Stimulated activated CD4-positive, alpha-beta T cell treated with anti-CD3 and anti-CD28 coated beads, TNF-alpha, amount 100 ng/mL, for 1 hour (primary cell): ENCODE measurements at places on chromosomes 6 and 20.
A peak's percentile ranks its signal among the peaks of the same experiment; 100 is the strongest.

GRCh38 chr6:52399511-52400312 lies 20.4 kb upstream of the EFHC1 start:
- no peak for DNase-seq

DNA sequence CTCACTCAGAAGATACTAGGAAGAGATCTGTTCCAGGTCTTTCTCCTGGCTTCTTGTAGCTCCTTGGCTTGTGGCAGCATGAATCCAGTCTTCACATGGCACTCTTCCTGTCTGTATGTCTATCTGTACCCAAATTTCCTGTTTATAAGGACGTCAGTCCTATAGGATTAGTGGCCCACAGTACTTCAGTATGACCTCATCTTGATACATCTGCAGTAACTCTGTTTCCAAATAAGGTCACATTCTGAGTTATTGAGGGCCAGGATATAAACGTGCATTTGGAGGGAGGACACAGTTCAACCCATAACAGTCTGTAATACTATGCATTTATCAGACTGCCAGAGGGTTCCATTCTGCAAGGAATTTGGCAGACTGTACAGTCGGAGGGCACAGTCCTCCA lies 57.6 kb upstream of the DYNLRB1 start:
- DNase-seq, result no peak

GRCh38 chr20:22324505-22324904 lies 259.9 kb downstream of the FOXA2 start:
- no peak for DNase-seq

GRCh38 chr20:58694241-58695083 lies 1.9 kb downstream of the NPEPL1 start:
- no peak for DNase-seq

DNA sequence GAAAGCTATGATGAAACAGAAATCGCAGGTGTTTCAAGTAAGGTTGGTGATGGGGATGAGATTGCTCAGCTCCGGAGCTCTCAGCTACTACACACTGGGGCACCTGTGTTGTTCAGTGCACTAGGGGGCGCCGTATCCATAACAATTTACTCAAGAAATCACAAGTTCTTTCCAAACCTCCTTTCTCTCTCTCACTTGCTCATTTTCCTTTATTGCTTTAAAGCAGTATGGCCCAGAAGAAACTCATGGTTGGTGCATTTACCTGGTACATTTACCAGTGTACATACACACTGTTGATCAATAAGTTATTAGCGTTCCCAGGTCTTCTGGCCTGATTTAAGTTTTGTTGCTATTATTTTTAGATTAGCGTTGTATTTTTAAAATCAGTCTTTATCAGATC lies 235.2 kb upstream of the TAB2 start:
- peak; percentile 70 for DNase-seq

DNA sequence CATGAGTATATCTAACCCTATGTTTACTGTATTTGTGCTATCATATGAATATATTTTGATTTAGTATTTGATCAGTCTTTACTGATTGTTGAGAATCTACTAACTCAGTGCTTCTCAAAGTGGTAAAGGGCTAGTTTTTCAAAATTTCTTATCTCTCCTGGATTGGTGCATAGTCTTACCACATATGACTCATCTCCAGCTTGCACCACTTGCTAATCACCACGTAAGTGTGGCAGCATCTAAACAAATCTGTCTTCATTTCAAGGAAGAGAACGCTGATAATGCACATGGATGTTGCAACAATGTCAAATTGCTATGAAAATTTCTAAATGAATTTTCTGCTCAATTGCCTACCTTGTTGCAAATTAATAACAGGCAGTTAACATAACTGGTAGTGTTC lies 299.5 kb downstream of the PAX1 start:
- DNase-seq, result no peak

GRCh38 chr6:42864602-42865001 lies 14.8 kb upstream of the RPL7L1 start:
- no peak for DNase-seq

DNA sequence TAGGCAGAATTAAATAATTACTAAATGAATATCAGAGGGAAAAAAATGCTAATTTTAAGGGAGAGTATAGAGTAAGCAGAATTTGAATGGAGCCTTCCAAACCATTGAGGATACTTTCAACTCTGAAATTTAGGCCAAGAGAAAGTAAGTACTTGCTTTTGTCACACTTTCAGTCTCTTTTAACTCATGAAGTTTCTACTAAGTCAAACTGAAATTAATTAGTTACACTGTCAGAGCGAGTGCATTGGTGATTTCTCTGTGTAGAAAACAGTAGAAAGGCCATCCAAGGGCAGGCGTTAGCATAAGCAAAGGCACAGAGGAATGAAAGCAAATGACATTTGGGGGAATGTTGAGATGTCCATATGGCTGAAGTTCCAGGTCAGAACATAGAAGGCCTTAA lies 92.9 kb downstream of the PLEKHG1 start:
- DNase-seq, result no peak

- no peak for DNase-seq
These were observed 179.1 kb upstream of the EYA4 start for GRCh38 chr6:133062077-133062476.

GRCh38 chr6:43086022-43086658 lies 10.0 kb downstream of the PTK7 start:
- no peak for DNase-seq

GRCh38 chr6:149851461-149852110 lies 12.6 kb downstream of the LRP11 start:
- no peak for DNase-seq

DNA sequence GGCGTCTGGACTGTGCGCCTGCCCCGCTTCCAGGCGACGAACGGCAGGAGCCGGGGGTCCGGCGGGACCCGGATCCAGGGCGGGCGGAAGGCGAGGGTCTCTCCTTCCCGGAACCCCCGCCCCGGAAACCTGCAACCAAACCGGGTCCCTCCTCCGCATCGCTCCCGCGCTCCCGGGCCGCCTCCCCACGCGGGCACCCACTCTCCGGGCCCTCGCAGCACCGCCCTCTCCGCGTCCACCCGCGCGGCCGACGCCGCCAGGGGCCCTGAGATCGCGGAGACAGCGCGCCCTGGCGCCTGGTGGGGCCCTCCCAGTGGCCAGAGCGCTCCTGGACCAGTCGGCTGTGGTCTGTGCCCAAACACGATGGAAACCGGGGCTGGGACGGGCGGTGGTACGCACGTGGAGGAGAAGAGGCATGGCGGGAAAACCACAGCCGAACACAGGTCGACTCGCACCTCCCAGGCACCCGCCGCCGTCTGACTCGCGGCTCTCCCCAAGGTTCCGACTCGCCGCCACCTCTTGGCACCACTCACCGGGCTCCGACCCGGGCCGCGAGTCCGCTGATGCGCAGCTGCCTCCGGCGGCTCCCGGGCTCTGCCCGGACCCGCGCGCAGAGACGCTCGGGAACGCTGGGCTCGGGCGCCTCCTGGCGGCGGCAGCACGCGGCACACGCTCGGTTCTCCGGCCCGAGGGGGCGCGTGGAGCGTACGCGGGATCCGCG lies 7.9 kb downstream of the NKX2-2 start:
- peak; percentile 48 for DNase-seq

GRCh38 chr6:18053078-18053477 lies 65.6 kb upstream of the KIF13A start:
- no peak for DNase-seq

DNA sequence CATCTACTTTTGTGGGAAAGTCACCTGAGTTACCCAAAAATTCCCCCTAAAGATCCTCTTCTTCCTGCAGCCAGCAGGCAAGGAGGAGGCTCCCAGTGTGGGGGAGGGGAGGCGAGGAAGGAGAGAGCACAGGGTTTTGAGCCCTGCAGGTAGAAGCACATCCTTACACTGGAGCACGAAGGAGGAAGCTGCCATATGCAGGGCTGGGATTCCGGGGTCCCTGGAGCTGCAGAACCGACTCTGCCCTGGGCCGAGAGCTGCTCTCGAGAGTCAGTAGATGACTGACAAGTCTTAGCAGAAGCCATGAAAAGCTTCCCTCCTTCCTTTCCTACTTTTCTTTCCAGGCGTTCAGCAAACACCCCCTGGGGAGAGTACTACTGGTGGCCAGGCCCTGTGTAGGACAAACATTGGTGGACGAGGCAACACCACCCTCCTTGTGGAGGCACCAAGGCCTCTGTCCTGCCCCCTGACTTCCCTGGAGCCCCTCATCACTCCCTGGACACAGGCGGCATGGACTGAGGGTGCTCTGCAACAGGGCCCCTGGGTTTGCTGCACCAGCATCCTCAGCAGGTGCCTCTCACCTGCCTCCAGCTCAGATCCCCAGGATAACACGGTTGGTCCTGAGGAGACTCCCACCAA lies 211.7 kb upstream of the CST7 start:
- no peak for DNase-seq

- DNase-seq, result no peak
These were observed 396.1 kb downstream of the PLCB1 start for GRCh38 chr20:8527998-8528723.

DNA sequence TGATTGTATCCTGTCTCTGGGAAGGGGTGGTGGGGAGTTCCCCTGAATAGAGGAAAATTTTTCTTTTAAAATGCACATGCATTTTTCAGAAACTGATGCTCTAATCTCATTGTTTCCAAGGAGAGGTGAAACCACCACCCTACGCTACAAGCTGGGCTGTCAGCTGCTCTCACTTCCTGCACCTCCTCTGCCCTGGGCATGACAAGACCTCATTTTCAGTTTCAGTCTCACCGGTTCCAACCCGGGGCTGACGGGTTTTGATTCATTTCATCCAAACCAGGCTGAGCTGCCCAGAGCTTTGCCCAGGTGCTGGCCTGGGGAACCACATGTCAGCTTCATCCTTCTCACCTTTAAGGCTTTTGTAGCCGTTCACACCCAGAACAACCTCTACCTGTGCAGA lies 99.7 kb downstream of the EYA2 start:
- DNase-seq, result no peak

GRCh38 chr6:28543651-28544610 lies 18.2 kb downstream of the GPX5 start:
- DNase-seq, result no peak

DNA sequence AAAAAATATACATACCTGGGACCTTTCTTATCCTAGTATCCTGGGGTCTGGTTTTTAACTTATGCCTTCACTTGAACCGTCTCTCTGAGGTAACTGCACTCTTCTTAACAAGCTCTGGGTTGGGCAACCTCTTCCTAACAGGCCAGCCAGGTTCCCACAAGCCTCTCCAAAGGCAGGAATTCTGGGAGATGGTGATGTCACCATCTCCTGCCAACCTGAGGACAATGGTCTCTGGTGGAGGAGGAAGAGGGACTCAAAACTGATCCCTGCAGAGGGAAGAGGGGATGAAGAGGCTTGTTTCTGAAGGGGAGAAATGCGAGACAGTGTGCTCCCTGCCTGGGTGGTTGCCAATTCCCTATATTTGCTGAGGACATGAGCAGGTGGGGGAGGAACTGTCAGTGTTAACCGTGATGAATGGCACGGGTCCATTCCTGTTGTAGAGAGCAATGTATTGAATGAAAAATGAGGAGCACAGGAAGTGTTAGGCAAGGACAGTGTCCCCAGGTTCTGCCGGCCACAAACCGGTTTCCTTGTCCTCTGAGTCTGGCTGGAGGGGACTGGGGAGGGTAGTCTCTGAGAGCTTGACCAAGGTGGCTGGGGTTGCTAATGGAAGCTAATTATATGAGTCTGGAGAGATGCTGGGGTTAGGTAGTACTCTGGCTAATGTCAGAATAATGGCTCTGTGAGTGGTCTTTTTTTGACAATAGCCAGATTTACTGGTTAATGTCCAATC lies 95.5 kb downstream of the KCNB1 start:
- DNase-seq, result no peak

- DNase-seq, result no peak
These were observed 424.4 kb upstream of the MARCKS start for GRCh38 chr6:113432521-113433334.

DNA sequence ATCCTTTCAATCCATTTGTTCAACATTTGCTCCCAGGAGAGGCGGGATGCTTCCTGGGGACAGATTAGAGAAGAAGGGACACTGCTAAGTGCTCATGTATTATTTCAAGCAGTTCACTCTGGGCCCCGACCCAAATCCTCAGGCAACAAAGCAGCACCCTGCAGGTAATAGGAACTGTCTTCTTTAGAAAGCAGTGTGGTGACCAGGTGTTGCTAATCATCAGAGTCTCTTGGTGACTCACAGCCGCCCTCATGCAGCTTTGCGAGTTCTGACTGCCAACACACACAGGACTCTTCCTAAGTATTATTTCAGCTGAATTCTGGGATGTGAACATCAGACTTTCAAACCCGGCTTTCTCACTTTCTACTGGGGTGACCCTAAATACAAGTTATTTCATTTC lies 356.4 kb downstream of the PRKN start:
- DNase-seq, result no peak

GRCh38 chr20:14307956-14308355 lies 29.5 kb downstream of the FLRT3 start:
- no peak for DNase-seq

DNA sequence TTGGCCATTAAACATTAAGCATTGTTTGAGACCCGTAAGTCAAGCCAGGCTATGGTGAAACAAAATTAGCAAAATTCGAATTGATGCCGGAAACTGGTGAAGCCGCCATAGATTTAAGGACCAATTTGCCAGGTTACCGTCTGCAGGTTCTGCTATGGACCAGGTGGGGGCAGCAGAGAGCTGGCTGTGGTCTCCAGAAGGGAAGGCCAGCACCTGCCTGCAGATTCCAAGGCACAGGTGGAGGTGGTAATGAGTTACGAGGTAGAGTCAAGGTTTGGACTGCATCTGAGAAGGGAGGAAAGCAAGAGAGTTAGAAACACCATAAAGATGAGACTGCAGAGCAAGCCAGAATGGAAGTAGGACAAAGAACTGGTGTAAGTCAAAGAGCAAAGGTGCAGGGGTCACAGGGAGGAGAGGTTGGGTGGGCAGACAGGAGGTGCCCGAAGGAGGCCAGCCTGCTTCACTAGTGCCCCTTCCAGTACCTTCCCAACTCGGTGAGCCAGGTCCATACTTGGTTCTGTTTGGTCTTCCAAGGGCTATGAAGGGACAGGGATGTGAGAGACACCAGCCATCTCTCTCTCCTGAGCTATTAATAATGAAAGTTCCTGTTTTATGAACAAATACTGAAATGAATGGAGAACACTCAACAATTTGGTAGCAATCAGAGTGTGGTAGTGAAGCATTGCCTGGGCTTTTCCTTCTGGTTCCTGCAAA lies 131.6 kb upstream of the ESR1 start:
- DNase-seq, result no peak

- DNase-seq, result no peak
These were observed 518.5 kb upstream of the MARCKS start for GRCh38 chr6:113338644-113339043.

DNA sequence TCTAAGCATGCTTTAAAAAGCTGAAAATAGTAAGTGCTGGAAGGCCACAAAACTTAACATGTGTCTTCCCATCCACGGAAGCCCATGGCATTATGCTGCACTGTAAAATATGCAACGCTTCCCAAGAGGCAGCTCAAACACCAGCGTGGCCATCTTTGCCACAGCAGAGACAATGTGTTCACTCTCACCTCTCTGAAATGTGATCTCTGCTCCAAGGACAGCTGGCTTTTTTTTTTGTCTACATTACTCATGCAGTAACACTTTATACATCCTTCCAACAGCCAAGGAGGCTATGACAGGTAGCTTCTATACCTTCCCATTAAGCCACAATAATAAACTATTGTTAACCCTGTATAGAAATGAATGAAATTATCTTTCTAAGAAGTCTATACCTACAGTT lies 49.2 kb downstream of the BLOC1S5 start:
- DNase-seq, result no peak

GRCh38 chr20:33554914-33555420 lies 65.1 kb downstream of the CBFA2T2 start:
- peak; percentile 0 for DNase-seq
